ENCODE measurements at places on chromosomes 5 and 9.

DNA sequence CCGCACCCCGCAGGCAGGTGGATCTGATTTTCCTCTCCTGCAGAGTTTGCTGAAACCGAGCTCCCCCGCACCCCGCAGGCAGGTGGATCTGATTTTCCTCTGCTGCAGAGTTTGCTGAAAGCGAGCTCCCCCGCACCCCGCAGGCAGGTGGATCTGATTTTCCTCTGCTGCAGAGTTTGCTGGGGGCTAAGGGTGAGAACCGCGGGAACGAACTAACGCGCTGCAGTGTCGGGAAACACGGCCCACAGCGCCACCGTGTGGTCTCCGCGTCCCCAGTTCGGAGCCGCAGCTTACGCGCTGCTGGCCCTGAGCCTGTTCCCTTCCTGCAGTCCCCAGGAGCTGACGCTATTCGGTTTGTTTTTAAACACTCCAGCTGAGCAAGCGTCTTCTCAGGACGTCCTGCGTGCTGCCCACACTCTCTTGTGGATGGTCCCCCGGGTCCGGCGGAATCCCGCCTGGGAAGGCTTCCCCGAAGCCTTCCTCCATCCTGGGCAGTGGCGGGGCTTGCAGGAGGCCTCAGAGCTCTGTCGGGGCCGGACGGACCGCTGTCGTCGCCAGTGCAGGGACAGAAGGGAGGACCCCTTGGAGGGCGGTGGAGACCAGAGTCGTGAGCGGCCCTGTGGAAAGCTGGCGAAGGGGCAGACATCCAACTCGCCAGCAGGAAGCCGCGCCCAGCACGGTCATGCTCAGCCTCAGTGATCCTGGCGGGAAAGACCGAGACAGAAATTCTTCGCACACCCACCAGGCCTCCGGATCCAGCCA lies 121.2 kb upstream of the LPCAT1 start:
- DNase-seq, result peak; percentile 30

DNA sequence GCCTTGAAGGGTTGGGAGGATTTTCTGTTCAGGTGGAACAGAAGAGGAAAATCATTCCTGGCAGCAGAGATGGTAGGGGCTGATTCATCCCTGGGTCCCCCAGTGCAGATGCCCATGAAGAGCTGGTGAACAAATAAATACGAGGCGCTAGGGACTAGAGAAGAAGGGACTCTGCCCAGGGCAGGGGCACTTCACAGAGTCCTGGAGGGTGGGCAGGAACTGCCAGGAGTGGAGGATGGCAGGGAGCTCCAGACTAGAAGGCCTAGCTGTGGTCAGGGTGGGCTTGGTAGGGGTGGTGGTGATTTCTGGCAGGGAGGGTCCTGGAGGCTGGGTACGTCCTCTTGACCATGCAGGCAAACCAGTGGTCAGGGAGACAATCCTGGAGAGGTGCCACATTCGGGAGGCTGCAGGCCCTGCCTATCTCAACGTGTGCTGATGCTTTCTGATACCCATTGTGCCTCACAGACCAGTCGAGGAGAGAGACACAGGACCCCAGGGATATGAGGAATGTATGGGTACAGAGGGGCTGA lies 69.9 kb downstream of the CRB2 start:
- DNase-seq, result no peak

DNA sequence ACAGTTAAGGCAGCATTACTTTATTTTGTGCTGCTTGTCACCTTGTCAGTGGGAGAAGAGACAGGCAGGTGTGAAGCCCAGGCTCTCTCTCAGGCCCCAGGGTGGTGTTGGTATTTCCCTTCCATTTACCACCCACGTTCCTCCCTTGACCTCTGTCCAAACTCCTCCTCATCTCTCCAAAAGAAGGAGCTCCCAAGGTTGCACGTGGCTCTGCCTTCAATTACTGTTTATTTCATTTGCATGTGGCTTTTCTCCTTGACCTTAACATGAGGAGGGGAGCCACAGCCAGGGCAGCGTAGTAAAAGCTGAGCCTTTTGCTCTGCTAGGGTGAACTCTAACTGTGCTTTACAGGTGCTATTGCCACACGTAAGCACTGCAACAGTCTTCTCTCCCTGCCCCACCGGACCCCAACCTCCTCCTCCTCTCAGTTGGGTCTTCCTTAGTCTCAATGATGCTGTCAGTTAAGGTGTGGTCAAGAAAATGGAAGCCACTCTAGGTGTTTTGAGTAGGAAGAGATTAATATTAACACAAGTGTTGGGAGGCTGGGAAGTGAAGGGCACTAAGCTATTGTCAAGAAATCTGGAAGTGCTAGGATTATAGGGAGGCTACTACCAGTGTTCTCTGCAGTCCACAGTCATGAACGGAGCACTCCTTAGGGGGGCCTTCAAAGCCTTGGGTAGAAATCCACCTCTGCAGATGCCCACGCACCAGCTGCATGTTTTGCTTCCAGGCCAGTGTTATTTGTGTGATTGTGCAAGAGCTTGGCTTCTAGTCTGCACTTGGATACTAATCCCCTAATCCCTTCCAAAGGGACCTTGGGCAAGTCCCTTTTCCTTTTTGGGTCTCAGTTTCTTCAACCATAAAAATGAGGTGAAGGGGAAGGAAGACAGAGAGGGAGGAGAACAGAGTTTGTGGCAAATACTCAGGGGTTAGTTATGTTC lies 3.9 kb upstream of the ALDH1B1 start:
- DNase-seq, result no peak

DNA sequence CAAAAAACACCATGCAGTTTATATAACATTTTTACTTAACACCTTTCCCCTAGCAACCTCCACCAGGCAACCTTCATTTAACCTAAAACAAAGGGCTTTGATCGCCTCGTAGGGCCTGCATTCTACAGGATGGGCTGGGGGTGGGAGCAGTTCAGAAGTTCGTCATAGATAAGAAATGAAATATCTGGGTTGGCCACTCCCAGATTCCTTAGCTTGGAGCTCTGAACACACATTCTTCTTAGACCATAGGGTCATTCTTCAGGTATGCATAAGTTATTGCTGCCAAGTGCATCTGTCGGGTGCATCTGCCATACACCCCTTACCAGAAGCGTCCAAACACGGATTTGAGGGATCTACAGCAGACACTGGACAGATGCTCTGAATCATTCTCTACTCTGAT lies 4.3 kb upstream of the SLC22A5 start:
- no peak for DNase-seq

GRCh38 chr5:77298146-77298545 lies 87.7 kb downstream of the PDE8B start:
- DNase-seq, result no peak

DNA sequence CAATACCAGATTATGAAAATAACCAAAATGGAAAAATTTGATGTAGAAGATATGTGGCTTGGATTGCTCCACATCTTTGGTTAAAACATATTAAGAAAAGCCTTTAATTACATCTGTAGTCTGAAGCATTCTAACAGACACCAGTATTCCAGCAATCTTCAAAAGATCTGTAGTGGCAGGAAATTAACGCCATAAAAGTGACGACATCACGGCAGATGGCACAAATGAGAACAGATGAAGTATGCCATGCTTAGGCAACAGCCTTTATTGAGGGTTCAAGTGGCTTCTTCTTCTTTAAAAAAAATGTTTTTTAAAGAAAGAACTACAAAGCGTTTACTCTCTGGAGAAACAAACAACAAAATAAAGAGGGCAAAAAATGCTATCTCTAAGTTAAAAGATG lies 164.2 kb downstream of the MEF2C start:
- no peak for DNase-seq

DNA sequence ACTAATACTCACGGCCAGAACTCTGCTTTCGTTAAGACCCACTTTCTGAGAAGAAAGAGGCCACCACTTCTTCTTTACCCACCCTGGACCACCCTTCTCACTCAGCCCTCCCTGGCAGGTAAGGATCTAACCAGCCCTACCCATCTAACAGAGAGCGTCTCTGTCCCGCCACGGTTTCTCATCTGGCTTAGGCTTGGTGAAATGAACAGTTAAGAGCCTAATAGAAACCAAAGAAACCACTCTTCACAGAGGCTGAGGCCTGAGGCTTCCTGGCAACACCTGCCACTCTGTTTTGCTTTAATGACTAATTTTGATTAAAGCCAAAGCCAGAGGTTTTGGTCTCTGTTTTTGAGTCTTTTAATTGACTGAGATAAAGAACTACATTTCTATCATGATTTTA lies 354.1 kb upstream of the SLC30A5 start:
- peak; percentile 3 for DNase-seq

DNA sequence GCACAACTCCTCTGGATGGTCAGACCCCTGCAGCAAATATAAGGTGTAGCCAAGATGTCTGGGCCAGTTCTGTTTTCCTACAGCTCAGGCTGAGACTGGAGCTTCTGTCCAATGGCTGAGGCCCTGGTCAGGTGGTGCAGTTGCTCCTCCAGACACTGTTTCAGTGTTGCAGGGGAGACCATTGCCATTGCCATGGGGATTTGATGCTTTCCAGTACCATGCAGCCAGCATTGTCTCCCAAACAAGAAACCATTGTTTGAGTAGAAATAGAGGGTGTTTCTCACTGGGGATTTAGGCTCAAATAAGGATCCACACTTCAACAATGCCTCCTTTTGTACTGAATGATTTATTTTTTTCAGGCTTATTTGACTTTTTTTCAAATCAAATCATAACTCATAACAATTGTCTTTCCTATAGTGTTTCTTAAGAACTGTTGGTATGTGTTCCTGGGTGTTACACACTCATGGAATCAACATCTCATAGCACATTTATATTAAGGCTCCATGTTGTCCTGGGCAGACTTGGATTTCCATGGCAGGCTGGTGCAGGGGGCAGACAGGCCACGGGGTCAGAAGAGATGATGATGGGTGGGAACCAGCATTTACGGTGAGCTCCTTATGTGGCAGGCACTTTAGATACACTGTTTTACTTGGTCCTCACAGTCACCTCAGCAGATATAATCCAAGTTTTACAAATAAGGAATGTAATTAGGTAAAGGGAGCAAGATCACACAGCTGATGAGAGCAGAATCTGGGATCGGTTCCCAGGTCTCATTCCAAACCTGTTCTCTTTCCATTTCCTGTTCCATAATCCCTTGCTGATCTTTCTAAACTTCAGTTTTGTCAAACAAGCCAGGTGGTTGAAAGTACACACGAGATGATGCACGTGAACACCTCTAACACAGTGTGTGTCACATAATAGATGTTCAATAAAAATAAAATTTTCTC lies 95.9 kb upstream of the GNAQ start:
- DNase-seq, result no peak

- no peak for DNase-seq
These were observed 27.8 kb upstream of the ALDOB start for GRCh38 chr9:101463397-101463796.

DNA sequence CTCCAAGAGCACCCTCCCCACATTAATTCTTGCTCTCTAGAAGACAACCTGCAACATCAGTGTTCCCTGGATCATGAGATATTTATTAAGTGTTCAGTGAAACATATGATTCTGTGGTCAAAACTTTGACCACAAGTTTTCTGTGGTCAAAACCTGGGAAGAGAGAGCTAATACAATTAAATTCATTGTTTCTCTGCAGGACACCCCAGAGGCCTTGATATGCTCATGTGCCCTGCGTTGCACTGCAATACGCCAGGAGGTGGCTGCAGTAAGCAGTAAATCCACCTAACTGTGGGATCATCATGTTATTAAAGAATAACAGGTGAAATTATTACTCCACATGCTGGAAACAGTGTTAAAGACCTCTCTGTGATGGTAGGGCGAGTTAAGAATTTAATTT lies 109.3 kb upstream of the SPDL1 start:
- DNase-seq, result no peak

DNA sequence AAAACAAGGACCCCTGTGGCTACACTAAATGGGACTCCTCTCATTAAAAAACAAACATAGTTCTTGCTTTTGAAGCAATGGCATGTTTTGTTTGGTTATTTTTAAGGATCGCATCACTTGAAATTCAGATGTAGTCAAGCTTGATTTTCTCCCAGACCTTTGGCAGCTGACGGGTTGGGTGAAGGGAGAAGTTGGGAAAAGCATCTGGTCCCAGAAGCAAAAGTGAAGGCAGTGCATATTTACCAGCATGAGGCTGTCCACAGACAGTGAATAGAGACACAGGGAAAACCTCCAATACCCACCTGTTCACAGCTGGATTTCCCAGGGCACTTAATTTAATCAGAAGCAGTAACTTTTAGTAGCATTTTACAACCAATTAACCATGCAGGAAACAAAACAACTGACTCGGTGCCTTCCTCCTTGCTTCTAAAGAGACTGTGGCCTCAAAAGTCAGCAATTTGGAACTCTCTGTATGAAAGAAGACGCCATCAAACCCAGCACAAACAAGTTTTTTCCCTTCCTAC lies 245.4 kb downstream of the EBF1 start:
- no peak for DNase-seq

- DNase-seq, result no peak
These were observed 1.3 kb downstream of the CCNI2 start for GRCh38 chr5:132748522-132749000.

DNA sequence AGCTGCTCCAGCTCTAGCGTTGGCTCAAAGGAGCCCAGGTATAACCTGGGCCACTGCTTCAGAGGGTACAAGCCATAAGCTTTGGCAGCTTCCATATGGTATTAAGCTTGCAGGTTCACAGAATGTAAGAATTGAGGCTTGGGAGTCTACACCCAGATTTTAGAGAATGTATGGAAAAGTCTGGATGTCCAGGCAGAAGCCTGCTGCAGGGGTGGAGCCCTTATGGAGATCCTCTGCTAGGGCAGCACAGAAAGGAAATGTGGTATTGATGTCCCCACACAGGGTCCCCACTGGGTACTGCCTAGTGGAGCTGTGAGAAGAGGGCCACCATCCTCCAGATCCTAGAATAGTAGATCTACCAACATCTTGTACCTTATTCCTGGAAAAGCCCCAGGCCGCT lies 626.9 kb downstream of the MAT2B start:
- no peak for DNase-seq
